ENCODE measurements at places on chromosomes 6 and 20.

DNA sequence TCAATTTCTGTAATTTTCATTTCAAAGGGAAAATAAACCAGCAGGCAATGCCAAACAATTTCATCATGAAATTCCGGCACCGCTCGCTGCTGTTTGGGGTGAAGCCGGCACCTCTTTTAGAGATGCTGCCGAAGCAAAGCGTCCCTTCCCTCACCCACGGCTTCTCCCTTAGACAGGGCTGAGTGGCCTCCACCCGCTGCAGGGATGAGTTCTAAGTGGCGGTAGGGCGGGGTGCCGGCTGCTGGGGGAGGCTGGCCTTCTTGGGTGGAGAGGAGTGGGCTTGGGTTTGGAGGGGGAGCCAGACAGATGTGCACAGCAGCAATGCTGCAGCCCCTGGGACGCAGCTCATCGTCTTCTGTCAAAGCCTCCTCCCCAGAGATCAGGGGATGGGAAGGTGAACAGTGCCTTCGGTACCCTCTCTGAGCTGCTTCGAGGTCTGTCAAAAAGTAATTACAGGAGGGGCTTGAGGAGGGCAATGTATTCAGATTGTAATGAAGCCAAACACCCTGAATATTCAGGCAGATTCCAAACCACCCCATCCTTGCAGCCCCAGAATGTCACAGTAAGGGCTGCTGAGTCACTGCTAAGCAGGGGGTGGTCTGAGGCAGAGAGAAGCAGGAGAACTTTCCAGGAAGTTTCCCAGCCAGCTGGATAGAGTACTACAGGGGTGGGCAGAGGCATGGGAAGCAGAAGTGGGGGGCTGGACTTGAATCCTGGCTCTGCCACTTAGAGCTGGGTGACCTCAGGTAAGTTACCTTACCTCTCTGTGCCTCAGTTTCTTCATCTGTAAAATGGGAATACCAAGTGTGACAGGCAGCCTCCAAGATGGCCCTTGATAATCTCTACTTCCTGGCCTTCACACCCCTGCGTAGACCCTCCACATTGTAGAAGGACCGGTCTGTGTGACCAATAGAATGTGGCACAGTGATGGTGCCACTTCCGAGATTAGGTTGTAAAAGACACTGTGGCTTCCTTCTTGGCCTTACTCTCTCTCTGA, 96.6 kb downstream of the SULF2 start:
- no peak for DNase-seq

GRCh38 chr6:104705916-104706442, 153.7 kb downstream of the HACE1 start:
- DNase-seq: no peak

GRCh38 chr6:169803816-169804340, 52.5 kb downstream of the ERMARD start:
- DNase-seq: no peak

DNA sequence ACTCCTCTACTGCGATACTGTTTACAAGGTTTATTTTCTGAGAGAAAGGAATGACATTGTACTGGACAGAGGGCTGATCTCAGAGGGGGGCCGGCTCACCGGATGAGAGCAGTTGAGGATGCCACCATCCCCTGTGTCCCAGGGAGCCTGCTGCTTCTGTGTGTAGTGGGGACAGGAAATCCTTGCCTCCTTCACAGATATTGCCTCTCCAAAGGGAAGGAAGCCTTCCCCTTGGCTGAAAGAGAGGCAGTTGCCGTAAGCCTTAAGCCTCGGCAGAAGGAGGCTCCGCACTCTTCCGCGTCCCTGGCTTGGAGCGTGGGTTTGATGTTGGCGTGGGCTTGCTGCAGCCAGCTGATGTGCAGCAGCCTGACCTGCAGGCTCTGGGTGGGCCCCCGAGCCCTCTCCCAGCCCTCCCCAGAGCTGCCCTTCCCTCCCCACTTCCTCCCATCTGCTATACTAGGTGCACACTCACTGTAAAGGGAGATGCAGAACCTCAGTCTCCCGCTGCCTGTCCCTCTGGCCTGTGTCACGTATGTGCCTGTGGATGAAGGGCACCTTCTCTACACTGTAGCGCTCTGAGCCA, 45.7 kb upstream of the RPS6KA2 start:
- DNase-seq: no peak

DNA sequence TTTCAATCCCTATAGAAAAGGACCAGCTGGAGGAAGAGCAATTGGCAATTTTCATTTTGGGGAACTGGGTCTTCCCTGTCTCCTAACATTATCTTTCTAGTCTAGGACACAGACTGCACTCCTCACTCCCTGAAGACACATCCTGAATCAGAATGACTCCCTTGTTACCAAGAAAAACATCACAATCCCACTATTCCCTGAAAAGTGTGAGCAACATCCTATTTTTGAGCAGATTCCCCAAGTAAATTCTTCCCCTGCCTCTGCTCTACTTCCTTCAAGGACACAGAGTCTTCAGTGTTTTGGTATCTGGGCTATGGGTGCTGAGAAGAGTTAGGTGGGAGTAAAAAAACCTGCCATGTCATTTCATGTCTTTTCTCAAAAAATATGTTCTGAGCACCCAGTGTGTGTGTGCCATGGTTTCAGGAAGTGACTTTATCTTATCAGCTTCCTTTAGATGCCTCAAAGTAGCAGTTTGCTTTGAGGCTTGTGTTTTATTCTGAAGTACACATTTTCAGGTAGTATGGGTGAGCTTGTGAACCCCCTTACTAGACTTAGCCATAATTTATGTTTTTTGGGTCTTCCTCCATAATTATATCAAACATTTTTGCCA, 12.4 kb downstream of the LAMA4 start:
- no peak for DNase-seq

DNA sequence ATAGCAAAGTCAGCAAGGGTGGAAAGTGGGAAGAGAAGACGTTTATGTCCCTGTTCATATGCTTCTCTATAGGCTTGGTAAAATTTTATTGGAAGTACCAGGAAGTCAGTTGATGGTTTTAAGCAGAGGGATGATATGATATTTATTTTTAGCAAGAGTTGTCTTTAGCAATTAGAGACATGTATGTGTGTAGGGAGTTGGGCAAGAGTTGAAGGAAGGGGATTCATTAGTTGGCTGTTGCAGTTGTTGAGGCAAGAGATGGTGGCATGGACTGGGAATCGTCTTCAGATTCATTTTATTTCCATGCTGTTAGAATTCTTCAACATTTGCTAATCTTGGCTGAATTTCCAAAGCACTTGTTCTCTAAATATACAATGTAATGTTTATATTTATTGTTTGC, 85.6 kb downstream of the QKI start:
- no peak for DNase-seq

GRCh38 chr6:3623451-3624249, 127.9 kb downstream of the PXDC1 start:
- no peak for DNase-seq

Measured in CD4-positive, CD25-positive, alpha-beta regulatory T cell (primary cell).